ENCODE measurements at places on chromosomes 5 and 9.

DNA sequence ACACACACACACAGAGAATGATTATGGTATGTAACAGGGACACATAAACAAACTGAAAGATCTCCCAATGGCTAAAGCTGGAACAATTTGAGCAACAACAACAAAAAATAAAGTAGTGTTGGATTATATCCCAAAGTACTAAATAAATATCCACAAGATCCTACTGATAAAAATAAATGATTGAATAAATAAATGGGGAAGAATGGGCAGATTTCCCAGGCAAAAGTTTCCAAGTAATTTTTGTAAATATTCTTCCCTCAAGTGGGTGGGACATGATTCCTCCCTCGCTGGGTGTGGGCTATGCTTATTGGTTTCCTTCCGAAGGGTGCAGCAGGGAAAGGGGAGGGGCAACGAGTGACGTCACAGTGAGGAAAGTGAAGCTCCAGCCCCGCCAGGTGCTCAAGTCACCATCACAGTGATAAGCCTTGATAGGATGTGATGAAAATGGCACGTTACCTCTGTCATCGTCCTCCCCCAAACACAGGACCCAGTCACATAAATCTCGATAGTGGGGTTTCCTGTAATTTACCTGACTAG lies 295.3 kb downstream of the DRD1 start:
- DNase-seq = no peak

- DNase-seq = no peak
Observed at GRCh38 chr5:64147849-64148441, 17.7 kb upstream of the RNF180 start.

- no peak for DNase-seq
Observed at GRCh38 chr5:150661086-150661485, at the start of gene MYOZ3. TSS of gene MYOZ3 (plus strand) at chr5:150661251. CDS start at chr5:150662942, 1,691 bp downstream.

DNA sequence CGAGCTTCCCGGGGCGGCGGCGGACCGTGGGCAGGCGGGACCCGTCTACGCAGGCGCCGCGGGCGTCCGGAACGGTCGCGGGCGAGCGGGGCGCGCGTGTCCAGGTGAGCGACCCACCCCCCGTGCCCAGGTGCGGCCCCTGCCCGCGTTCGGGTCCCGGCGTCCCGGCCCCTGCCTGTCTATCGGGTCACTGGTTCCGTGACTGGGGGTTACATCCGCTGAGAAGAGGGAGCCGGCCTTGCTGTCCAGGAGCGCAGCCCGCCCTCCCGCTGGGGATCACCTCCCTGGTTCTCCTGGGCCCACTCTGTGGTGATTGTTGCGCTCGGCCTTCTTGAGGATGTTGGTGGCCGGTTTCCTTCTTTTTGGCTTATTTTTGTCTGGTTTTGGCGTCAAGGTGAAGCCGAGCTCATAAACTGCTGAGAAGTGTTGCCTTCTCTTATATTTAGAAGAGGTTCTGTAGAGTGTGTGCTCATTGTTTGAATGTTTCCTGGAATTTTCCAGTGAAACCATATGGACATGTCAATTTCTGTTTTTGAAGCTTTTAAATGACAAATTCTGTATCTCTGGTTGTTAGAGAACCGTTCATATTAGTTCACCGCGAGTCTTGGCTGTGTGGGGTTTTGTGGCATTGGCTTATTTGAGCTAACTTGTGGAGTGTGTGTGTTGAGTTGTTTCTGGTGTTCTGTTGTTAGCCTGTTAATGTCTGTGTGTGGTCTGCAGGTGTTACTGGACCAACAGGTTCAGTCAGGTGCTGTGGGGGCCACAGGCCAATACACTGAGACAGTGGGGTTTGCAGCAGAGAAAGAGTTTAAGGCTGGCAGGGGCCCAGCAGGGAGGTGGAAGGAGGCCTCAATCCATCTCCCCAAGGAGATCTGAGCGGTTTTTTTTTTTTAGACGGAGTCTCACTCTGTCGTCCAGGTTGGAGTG lies 621 bp downstream of the CEP72 start:
- peak; percentile 9 for DNase-seq

DNA sequence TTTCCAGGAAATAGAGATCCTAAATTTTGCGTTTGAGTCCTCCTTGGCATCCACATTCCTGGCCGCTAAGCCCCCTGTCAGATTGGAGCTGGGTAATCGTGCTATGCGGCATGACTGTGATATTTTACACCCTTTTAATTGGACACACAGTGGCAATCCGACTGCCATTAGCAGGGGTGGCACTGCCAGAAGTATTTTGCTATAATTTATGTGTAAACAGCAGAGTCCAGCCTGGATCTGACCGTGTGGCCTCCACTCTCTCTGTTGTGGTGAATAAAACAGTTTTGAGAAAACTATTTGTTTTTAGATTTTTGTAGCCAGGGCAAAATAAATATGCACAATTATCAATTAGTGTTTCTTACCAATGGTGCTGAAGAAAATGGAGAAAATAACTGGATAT lies 281.0 kb upstream of the IRX2 start:
- DNase-seq = no peak

GRCh38 chr5:106907979-106908378 lies 762.8 kb downstream of the EFNA5 start:
- no peak for DNase-seq

DNA sequence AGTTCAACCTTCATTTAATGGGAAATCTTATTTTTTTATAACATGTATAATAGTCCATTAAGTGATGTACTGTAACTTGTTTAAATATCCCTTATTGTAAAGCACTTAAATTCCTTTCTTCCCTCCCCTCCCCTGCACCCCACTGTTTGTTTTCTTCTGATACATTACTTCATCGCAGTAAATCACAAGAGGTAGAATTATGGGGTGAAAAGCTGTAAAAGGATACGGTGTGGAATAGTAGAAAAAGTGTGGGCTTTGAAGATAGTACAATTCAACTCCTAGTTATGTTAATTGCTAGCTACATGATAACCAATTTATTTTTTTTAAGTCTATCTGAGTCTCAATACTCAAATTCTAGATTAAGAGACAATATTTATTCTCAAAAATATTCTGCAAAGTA lies 41.9 kb upstream of the MACIR start:
- DNase-seq = no peak

- peak; percentile 35 for DNase-seq
Observed at GRCh38 chr5:76542887-76543690, 80.1 kb downstream of the F2RL2 start.

GRCh38 chr5:36701085-36701698 lies 94.8 kb downstream of the SLC1A3 start:
- DNase-seq = no peak

DNA sequence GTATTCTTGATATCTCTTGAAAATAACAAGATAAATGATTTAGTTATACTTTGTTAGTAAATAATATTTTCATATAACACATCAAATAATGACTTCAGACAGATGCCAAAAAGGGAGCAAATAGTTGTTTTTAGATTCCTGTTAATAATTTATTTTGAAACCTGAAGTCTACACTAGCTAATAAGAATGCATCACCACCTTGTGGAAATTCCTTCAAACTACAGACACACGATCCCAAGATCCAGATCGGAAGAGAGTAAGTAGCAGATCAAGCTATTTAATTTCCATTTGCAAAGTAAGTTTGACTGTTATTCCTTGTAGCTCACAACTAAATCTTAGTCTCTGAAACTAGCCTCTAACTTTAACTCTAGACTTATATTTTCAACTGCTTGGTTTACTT lies 35.5 kb upstream of the ISL1 start:
- DNase-seq = no peak

GRCh38 chr5:31733371-31733770 lies 94.4 kb downstream of the PDZD2 start:
- no peak for DNase-seq

DNA sequence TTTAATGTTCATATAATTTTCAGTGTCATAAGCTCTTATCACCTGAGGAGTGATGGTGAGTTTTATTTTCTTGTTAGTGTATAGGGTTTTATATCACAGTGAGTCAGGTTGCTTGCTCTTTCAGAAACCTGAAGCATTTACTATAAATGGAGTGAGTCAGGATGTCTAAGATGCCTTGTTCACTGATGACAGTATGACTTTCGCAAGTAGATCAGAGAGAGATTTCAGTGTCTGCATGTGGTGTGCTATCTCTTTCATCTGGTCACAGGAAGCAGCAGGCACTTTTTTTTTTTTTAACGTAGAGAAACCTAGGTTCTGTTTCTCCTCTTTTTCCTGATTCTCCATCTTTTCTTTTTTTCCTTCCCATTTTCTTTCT lies 237.1 kb downstream of the DMRTA1 start:
- DNase-seq = no peak

DNA sequence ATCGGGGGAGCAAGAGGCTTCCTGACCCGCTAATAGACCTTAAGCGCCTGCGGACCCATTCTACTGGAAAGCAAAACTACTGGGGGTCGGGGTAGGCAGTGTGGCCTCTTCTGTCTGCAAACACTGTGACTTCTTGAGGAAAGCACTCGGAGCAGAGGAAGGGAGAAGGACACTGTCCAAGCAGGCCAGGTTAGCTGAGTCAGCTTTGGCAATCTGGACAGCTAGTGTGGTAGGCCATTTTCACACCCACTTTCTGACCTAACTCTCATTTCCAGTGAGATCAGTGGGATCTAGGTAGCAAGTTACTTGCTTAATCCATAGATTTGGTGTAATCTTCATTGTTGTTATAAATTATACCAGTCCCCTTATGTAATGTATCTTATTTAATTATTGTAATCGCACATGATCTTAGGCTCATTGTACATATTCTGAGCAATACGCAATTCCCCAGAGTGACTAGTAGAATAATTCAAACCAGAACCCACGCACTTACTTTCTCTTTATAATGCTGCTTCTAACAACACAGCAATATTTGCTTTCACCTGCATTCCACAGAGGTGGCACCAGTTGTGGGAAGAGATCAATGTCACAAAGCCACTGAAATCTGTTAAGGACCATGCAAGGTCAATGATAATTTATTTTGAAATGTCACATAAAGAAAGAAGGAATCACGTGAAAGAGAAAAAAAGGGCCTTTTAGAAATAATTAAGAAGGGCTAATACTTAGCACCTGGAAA lies 82.9 kb downstream of the NREP start:
- no peak for DNase-seq

DNA sequence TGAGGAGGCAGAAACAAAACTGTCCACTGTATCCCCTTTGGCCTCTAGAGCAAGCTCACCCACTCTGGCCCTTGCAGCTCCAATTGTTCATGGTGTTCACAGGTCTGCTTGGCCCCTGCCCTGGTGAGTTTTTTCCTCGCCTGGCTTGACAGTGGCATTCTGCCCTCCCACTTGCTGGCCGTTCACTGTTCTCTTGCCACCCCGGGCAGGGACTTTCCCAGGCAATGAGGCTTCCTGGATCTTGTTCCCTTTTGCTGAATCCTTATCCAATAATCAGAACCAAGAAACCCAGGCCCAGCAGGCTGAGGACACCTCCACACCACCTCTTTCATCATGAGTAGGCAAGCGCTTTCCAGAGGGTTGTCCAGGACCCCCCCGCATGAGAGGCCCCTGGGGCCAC lies 31.2 kb downstream of the ZNF618 start:
- no peak for DNase-seq

DNA sequence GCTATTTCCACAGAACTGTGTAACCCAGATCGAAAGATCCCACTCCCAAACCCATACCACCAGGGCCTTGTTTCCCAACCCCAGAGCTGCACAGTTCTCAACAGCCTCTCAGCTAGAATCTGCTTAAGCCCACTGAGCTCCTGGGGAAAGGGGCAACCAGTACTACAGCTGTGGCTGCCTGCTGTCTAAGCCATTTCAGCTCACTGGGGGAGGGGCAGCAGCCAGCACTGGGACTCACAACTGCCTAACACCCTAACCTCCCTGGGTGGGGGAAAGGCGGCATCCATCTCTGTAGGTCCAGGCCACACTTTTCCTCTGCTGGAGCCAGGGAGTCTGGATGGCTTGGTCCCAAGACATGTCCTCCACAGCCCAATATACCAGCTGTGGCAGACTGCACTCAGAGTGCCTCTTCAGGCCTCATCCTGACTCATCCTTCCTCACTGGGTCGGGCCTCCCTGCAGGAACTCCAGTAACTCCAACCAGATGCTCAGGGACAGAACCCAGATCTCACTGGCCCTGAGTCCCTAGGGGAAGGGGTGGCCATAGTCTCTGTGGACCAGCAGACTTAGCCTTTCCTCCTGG lies 241.4 kb downstream of the HINT1 start:
- DNase-seq = no peak

DNA sequence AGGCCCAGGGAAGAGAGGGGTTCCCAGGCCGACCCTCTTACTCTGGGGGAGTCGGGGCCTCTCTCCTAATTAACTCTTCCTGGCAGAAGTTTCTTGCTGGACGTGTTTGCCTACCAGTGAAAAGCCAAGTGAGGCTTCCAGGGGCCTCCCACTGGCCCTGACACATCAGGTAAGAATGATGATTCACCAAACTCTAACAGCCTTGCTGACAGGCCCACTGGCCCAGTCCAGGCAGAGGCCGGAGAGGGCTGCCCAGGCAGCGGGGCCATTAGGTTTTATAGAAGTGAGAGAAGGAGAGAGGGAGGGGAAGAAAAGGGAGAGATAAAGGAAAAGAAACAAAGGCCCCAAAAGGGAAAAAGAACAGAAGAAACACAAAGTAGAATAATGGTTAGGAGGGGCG lies 50.8 kb upstream of the FOXE1 start:
- DNase-seq = no peak

- DNase-seq = no peak
Observed at GRCh38 chr9:118029425-118029824, 325.2 kb downstream of the TLR4 start.

- DNase-seq = no peak
Observed at GRCh38 chr5:36614657-36615308, 8.4 kb downstream of the SLC1A3 start.

- DNase-seq = no peak
Observed at GRCh38 chr9:37902796-37903646, 906 bp downstream of the SLC25A51 start.

- no peak for DNase-seq
Observed at GRCh38 chr5:87413343-87413645, 564 bp upstream of the CCNH start.

DNA sequence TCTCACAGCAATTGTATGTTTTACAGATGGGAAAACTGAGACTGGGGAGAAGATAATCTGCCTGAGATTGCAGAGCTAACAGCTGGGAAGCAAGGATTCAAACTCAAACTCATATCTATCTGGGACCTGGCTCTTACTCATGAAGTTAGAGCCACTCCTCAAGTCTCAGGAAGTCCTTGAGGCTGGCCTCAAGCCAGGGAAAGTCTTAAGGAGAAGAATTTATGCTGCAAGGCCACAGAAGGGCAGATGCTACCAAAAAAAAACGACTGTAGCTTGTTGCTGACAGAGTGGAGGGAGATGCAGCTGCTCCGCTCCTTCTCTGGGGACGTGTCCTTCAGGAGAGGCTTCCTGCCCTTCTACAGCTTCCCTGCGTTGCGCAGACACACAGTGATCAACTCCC lies 39.8 kb downstream of the BARHL1 start:
- DNase-seq = no peak

- no peak for DNase-seq
Observed at GRCh38 chr5:172147857-172148256, 40.2 kb downstream of the STK10 start.

DNA sequence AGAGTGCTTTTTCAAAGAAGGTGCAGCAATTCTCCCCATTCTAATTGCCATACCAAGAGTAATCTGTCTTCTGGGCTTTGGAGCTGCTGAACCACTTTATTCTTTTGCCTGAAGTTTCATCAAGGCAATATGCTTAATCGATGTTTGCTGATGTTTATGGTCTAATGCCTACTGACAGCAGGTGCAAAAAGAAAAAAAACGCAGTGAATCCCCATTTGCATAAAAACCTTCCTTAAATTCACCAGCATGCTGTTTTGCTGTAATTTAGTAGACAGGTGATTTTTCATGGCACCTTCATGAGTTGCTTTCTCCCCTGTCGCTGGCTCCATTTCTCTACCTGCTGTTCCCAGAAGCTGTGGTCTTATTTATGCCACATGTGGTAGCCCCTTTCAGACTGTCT lies 83.1 kb upstream of the MAST4 start:
- no peak for DNase-seq
